ENCODE measurements at places on chromosomes 12 and 14.

DNA sequence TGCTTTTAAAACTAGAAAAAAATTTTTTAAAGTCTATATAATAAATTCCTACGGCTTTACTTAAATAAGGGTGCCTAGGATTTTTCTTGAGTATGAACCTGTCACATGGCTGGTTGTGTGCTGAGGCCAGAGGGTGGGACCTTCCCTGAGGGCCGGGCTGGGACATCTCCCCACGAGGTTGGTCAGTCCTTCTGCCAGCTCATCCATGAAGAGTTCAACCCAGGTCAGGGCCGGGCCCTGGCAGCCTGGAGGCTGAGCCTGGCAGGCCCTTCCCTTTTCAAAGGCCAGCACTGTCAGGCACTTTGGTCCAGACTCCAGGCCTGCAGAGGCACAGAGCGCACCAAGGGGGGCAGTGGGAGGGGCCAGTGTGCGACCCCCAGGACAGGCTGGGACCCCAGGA is 31.7 kb downstream of the TNFAIP2 start:
- DNase-seq: no peak

DNA sequence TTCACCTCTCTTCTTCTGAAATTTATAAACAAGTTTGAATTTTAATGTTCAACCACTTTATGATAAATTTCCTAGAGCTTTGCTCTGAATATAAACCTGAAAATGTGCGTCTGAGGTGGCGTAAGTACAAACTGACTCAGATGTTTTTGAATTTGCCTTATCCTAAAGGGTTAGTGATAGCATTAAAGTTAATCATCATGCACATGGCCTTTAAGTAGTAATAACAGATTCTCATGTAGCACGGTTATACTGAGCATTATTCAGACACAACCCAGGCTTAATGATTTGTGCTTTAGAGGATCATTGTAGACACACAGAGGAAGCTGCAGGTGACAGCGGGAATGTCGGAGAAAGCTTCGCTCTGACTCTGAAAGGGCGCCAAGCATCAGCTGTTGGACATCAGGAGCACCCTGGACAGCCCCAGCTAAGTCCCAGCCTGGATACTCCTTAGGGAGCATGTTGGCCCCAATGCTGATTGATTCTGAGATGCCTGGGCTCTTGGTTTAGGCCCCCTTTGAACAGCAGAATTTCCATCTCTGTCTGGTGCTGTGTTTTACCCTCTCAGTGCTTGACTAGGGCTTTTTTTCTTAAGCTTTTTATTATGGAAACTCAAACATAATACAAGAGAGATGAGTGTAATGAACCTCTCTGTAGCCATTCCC is 91.1 kb downstream of the PLXNC1 start:
- no peak for DNase-seq

GRCh38 chr14:79749065-79749464 is 462.2 kb downstream of the DIO2 start:
- DNase-seq: no peak

- DNase-seq: no peak
Measured at GRCh38 chr12:6321905-6322304, 11.4 kb downstream of the PLEKHG6 start.
